ENCODE measurements at places on chromosomes 4 and X.

- peak; percentile 99 for DNase-seq
These were observed 19.3 kb downstream of the NOA1 start for GRCh38 chr4:56958111-56958517.

- DNase-seq: no peak
These were observed 5.5 kb upstream of the ANTXR2 start for GRCh38 chr4:80078346-80079092.

- DNase-seq: peak; percentile 93
These were observed 104.6 kb downstream of the TMEM144 start for GRCh38 chr4:158314756-158315487.

GRCh38 chrX:118484216-118484903 lies 11.3 kb upstream of the DOCK11 start:
- peak; percentile 5 for DNase-seq

DNA sequence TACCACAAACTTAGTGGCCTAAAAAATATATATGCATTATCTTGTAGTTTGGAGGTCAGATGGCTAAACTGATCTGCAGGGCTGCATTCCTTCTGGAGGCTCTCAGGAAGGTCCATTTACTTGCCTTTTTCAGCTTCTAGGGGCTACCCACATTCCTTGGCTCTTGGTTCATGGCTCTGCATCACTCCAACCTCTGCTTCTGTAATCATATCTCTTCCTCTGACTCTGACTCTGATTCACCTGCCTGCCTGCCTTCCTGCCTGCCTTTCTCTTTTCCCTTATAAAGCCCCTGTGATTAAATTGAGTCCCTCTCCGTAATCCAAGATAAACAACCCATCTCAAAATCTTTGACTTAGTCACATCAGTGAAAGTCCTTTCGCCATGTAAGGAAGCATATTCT lies 25.0 kb upstream of the FRMPD4 start:
- no peak for DNase-seq

Measured in cardiac fibroblast (primary cell).